ENCODE measurements at places on chromosomes 1 and 21.

DNA sequence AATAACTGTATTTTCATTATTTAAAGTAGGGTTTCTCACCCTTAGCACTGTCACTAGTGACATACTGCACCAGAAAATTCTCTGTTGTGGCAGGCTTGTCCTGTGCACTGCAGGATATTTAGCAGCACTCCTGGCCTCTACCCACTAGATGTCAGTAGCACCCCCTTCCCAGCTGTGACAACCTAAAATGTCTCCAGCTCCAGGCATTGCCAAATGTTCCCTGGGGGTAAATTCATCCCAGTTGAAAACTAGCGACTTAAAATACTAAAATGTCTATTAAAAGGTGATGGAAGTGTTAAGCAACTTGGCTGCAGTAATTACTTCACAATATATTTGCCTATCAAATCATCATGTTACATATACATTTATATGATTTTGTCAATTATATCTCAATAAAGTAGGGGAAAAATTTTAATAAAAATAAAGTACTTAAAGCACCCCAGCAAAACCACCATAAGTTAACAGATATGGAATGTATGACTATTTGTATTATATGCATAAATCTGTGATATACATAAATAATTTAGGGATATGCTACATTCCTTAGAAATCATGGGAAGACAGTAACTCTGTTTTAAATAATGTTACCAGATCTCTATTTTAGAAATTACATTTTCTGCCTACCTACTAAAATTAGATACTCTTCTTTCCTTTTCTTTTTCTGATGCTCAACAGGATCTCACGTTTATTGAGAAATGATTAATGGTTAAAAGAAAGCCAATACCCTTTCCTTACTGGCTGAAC lies 74.6 kb downstream of the ARID4B start:
- DNase-seq: peak; percentile 77

DNA sequence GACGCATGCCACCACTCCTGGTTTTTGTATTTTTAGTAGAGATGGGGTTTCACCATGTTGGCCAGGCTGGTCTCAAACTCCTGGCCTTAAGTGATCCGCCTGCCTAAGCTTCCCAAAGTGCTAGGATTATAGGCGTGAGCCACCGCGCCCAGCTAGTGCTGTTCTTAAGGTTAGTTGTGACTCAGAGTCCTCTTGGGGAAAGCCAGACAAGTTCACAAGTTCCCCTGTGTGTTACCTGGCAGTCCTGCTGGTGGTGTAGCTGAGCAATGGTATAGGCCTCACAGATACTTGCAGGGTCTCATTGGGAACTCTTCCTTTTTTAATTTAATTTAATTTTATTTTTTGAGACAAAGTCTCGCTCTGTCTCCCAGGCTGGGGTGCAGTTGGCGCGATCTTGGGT lies 10.6 kb downstream of the CFAP126 start:
- DNase-seq: no peak

DNA sequence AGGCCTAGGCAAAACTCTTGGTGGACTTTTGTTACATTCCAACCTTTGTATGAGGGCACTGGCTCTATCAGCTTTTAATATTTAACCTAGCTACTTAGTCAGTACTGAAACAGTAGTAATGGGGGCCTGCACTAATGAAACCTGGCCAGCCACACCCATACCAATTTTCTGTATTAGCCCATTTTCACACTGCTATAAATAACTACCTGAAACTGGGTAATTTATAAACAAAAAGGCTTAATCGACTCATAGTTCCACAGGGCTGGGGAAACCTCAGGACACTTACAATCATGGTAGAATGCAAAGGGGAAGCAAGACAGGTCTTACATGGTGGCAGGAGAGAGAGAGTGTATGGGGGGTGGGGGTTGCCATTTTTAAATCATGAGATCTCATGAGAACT lies 245.7 kb upstream of the RGS18 start:
- no peak for DNase-seq

- no peak for DNase-seq
Measured at GRCh38 chr1:30469426-30469825, 254.0 kb downstream of the MATN1 start.

GRCh38 chr1:90723590-90724108 lies 6.5 kb upstream of the BARHL2 start:
- DNase-seq: no peak

- peak; percentile 52 for DNase-seq
Measured at GRCh38 chr1:88736633-88737248, 52.7 kb downstream of the PKN2 start.

DNA sequence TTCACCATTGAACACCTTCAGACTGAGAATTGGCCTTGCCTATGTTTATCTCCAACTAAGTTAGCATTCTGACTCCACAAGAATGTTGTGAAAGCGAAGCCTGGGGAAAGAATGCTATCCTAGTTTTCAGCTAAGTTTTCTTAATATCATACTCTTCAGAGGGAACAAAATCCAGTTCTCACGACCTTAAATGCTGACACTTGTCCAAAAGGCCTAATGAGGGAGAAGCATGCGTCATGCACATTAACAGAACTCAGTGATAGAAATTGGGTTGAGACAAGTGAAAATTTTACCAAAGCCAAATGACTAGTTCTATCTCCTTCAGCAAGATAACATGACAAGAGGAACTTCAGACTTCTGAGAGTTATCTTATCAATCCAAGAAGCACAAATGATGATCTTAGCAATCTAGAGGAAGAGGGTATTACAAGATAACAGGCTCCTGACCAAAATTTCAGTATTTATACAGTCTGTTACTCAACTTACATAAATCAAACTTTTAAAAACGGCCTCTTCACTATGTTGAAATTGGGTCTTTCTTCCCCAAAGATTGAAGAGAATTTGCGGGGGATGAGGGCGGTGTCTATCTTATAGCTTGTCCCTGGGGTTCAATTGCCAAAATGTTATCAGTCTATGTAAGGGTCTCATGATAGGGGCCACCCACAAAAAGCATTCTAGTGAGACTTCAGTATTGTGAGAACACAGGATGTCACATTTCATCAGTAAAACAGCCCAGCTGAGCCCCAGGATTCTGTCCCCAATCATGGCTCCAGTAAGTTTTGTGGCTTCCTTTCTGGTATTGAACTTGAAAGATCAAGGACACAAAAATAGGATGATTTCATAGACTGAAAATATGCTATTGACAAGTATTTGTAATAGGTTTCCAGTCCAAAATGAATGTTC lies 26.5 kb upstream of the SLC45A3 start:
- DNase-seq: no peak

- DNase-seq: no peak
Measured at GRCh38 chr21:45256021-45256911, 31.4 kb downstream of the POFUT2 start.

- no peak for DNase-seq
Measured at GRCh38 chr1:163144418-163144817, 58.3 kb downstream of the RGS5 start.

GRCh38 chr1:156160000-156160742 lies 6.8 kb downstream of the SEMA4A start:
- peak; percentile 27 for DNase-seq

DNA sequence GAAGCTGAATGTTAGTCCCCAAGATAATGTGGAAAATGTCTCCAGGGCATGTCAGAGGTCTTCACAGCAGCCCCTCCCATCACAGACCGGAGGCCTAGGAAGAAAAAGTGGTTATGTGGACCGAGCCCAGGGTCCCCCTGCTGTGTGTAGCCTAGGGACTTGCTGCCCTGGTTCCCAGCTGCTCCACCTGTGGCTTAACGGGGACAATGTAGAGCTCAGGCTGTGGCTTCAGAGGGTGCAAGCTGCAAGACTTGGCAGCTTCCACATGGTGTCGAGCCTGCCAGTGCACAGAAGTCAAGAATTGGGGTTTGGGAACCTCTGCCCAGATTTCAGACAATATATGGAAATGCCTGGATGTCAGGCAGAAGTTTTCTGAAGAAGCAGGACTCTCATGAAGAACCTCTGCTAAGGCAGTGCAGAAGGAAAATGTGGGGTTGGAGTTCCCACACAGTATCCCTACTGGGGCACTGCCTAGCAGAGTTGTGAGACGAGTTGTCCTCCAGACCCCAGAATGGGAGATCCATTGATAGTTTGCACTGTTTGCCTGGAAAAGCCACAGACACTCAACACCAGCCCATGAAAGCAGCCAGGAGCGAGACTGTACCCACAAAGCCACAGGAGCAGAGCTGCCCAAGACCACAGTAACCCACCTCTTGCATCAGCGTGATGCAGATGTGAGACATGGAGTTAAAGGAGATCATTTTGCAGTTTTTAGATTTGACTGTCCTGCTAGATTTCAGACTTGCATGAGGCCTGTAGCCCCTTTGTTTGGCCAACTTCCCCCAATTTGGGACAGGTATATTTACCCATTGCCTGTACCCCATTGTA lies 204.9 kb downstream of the MRPL39 start:
- DNase-seq: no peak

DNA sequence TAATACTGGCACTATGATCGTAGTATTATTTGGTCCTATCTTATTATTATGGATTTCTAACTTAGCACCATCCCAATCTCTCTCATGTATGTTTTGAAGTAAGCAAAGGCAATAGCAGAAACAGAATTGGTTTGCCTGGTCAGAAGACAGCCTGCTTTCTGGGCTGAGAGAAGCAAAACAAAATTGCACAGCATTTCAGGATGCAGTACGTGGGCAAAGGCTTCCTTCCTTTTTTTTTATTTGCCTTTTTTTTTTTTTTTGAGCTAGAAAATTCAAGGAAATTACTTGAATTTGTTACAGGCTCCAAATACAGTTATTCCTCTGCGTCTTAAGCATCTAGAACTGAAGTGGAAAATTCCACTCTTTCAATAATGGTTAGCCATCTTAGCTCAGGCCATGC lies 8.8 kb downstream of the CDA start:
- DNase-seq: no peak

- no peak for DNase-seq
Measured at GRCh38 chr1:112325504-112325903, 70.5 kb upstream of the CTTNBP2NL start.

DNA sequence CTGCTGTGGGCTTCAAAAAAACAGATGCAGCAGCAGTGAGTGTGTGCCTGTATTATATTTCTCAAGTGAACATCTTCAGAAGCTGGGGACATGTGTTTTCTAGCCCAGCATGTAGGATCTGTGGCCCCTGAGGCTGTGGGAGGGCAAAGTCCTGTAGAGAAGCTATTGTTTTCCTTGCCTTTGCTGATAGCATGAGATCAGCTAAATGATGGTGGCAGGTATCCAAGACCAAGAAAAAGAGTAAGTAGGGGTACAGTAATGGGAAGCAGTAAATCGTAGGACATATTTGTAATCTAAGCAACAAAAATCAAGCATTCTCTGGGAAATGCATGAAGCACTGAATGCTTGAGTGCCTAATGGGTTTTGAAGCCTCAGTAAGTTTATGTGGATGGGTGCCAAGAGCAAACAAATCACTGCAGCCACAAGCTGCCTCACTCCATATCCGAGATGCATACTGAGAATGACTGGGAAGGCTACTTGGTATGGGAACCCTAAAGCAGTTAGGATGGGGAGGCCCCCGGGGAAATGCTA lies 98.3 kb downstream of the CD58 start:
- DNase-seq: peak; percentile 33

DNA sequence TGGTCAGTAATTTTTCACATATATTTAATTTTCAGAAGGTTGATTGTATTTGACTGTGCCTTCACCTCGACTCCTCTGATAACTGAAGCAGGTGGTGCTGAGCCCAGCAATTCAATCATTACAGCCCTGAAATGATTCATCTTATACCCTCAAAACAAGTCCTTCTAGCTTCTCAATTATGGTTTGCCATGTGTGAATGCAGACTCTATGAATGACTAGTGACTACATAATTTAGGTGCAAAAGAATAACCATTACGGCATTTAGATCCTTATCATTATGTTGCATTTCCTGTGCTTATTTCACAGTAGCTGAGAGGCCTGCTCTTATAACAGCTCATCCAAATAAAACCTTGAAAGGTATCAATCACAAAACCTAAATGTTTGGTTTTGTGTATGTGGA lies 54.0 kb upstream of the COL11A1 start:
- DNase-seq: no peak

DNA sequence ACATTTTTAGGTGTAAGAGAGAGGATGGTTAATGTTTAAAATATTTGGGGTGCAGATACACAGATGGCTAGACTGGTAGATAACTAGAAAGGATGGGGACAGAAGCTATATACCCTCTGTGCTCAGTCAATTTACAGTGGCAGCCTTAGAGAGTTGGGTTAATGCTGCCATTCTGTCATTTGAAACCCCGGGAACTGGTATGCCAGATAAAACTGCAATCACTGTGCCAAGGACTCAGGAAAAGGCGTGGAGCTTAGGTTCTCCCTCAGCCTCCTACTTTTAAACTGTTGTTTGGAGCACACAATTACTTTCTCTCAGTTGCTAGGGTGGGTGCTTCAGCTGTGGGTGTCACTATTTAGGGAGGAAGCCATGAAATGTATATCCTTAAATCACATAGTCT lies 90.0 kb upstream of the HNRNPU start:
- DNase-seq: no peak

DNA sequence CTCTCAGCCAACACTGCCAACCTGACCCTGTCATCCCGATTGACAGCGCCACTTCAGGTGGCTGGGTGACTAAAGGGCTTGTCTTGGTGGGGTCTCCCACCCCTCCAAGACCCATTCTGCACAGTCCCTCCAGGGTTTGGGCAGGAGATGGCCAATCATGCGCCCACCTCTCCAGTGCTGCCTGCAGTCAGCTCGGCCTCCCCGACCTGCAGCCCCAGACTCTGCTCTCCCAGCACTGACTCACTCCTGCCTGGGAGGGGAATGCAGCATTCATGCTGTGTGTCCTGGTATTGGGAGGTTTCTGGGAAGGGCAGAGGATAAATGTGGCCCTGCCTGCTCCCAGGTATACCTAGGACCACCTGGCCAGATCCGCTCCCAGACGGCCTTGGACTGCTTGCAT lies 9.7 kb downstream of the TMEM81 start:
- DNase-seq: no peak

- DNase-seq: no peak
Measured at GRCh38 chr1:203509135-203509534, 15.2 kb downstream of the OPTC start.

DNA sequence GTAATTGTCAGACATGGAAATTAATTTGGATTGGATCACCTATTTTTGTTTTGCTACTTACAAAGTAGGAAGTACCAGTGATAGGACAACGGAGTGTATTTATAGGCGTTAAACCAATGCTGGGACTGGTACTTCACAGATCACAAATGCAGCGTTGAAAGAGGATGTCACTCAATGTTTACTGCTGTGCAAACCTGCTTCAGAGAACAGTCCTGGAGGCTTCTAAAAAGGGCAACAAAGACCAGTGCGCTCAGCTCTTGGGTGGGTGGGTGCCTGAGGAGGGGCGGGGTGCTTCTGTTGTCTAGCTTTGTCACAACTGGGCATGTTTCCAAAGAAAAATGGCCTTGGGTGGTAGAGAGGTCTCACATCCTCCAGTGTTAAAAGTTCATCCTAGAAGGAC lies 2.1 kb downstream of the C1orf21 start:
- DNase-seq: no peak

GRCh38 chr1:23868557-23869016 lies 497 bp upstream of the FUCA1 start:
- DNase-seq: no peak

GRCh38 chr1:207962716-207963426 lies 51.9 kb upstream of the CD34 start:
- DNase-seq: no peak

GRCh38 chr1:220527908-220528678 lies at the start of gene MARK1:
TSS of gene MARK1 (plus strand) at chr1:220528136. CDS start at chr1:220528823, 687 bp downstream.
- peak; percentile 22 for DNase-seq
